AG09319 (cell line): ENCODE measurements at places on chromosomes 6 and 20.

DNA sequence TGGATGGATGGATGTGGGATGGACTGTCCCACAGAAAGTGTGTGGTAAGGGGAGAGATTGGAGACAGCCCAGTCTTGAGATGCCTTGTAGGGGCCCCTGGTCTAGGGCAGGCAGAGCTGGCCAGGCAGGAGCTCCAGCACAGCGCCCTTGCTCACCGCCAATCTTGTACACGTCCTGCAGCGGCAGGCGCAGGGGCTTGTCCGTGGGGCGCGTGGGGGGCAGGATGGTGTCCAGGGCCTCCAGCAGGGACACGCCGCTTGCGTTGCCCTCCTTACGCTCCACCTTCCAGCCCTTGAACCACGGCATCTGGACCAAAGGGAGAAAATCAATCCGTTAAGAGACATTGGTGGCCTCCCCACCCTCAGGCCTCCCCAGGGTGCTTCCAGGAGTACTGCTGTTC is 5.9 kb downstream of the EEF1A2 start:
- DNase-seq = no peak

- no peak for DNase-seq
These were observed 10.8 kb downstream of the RBCK1 start for GRCh38 chr20:418858-419365.

DNA sequence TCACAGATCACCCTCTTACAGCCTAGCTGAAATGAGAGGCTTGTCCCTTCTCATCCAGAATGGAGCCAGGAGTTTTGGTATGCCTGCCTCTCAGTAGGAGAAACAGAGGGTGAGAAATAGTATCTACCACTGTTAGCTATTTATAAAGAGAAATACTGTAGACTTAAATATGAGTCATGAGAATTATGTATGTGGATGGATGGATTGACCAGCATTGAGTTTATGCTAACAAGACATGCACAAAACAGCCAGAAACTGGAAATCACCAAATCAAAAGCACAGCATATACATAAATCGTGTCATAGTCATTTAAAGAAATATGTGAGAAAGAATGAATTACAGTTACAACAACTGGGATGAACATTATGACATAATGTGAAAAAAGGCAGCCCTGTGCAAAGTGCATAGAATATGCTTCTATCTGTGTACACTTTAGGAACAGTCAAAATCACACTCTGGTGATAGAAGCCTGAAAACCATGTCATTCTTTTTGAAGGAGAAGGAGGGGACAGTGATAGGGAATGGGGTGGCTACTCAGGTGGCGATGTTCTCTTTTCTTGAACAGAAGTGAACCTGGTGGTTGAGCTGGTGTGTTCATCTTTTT is 79.8 kb upstream of the KIF25 start:
- no peak for DNase-seq

DNA sequence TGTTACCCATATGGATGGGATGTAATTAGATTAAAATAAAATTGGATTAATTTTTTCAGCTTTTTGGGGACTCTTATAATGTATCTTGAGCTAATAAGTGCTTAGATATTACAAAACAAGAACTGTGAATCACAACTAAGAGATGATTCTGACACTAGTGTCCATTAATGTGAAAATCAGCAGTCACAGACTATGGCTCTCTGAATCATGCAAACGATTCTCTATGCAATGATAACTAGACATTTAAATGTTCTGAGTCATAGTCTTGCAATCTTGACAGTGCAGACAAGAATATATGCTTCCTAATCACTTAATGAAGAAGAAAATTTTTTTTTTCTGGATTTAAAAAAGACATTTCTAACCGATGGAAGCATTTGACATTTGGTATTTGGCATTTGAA is 82.2 kb upstream of the OPRM1 start:
- no peak for DNase-seq

DNA sequence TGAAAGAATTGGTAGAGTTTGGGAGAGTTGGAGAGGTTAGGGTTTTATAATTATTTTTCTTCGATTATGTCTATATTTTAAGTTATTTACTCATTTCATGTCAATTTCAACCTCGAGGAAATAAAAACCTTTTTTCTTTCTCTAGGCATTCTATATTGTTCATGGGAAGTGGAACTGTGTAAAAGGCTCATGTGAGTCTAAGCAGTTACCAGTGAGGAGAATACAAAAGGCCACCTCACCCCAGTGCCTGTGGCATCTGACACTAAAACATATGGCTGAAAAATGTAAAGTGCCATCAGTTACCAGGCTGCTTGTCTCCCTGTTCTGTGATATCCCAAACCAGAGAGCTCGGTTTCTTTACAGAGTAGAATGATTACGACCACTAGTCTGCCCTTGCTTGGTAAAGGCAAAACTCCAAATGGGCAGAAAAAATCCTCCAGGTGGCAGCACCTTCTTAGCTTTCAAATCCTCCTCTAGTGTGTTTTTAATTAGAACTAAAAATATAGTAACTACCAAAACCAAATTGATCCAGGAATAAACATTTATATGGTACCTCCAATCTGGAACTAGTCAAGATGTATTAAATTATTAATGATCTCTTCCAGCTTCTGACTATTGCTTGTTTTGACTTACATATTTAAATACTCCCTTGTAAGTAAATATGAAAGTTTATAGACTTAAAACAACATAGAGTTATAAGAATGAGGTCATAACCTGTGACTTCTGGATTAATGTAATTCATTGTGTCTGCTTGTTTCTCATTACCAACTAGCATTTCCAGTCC is 122.6 kb upstream of the MCHR2 start:
- DNase-seq = peak; percentile 57

DNA sequence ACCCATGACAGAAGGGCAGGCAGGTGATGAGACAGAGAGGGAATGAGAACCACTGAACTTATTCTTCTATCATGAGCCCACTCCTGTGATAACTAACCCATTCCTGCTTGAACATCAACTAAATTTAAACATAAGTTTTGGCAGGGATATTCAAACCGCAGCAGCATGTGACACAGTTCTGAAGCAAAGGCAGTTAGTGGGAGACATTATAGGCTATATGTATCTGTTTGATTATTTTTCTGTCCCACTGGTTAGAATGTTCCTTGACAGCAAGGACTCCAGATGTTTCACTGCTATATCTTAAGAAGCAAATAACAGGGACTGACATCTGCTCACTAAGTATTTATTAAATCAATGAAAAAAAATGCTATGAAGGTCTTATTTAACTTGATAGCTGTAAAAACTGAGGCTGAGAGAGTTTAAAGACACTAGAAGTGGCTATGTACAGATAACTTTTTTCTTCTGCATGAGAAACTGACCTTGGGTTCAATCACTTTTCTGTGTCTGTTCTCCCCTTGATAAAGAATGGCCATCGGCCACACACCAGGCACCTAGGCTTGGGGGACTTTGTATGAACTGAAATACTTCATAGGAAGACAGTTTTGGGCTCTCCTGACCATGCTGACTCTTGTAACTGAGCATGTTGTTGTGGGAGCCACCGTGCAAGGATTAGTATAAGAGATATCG is 90.9 kb downstream of the CEP162 start:
- no peak for DNase-seq

GRCh38 chr6:6191476-6191875 is 129.0 kb downstream of the F13A1 start:
- no peak for DNase-seq

DNA sequence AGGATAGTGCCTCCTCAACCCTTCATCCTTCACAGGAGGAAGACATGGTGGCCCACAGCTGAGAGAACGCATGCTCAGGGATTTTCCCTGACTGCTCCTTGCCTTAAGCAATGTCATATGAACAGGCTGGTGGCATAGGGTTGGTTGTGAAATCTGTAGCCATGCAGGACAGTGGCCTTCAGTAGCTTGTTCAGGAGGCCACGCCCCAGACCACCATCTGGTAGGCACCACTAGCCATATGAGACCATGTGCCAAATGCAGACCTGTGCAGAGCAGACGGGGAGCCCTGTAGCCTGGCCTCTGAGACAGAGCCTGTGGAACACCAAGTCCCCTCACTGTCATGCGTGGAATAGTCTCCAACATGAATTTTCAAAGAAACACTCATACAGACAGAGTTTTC is 76.5 kb downstream of the ADTRP start:
- no peak for DNase-seq

- DNase-seq = no peak
These were observed 438.4 kb upstream of the SPTLC3 start for GRCh38 chr20:12570371-12570770.

DNA sequence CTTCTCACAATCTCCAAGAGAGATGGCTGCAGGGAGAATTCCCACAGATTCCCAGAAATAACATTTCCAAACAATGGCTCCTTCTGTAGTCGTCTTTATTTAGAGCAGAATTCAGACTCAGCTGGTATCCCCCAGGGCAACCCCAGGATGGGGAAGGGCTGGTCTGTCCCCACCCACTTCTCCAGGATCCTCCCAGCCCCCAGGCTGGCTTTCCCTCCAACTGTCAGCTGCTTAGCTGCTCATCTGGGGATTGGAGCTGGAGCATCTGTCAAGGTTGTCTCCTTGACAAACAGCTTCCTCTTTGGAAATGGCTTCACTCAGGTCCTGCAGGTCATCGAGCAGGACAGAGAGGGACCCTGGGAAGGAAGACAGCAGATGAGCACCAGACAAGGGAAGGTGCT is 3.5 kb upstream of the PSORS1C2 start:
- DNase-seq = no peak

DNA sequence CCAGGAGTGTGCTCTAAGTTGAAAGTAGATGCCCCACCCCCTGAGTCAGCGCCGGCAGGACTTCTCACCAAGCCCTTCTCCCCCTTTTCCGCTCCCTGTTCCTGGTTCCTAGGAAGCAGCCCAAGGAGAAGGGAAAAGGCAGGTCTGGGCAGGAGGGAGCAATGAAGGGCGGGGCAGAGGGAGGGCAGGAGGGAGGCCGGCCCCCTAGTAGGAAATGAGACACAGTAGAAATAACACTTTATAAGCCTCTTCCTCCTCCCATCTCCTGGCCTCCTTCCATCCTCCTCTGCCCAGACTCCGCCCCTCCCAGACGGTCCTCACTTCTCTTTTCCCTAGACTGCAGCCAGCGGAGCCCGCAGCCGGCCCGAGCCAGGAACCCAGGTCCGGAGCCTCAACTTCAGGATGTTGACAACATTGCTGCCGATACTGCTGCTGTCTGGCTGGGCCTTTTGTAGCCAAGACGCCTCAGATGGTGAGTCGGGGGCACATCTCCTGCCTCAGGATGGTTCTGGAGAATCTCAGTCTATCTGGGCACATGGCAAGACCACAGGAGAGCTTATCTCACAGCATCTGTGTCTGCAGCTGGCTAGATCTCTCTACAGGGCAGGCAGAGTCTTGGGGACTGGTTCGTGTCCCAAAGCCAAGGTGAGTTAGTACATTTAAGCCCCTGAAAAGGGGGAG is at the start of gene PROCR:
TSS of gene PROCR (plus strand) at position 320 of the 681 bp plus-strand sequence. CDS start at position 403, 83 bp downstream.
- peak; percentile 70 for DNase-seq

GRCh38 chr20:19830211-19830785 is 72.2 kb downstream of the RIN2 start:
- DNase-seq = no peak

- DNase-seq = no peak
These were observed 801 bp downstream of the CCDC28A start for GRCh38 chr6:138774370-138774769.

DNA sequence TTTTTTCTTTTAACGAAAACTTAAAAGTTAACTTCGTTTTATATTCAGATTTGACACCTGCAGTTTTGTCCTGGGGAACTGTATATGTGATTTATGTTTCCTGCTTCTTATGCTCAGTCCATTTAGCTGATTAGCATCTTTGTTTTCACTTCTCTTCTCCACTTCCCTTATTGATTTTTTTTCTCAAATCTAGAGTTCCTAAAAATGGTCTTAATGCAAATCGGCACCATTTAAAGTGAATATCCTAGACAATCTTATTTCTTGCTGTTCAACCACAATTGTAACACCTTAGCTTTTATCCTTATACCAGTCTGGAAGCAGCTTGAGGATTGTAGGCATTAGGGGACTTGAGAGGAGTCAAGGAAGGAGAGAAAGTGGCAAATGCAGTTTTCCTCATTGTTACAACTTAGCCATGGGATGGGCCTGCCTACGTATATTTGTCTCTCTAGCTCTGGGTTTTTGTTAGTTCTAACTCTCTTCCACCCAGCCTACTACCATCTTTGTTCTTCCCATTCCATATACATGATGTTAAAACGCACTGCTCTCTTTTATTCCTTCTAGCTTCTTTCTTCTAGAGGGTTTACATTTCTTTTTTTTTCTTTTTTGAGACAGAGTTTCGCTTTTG is 8.5 kb downstream of the QRSL1 start:
- DNase-seq = no peak

GRCh38 chr20:44584162-44584561 is 1.8 kb downstream of the PKIG start:
- DNase-seq = no peak

DNA sequence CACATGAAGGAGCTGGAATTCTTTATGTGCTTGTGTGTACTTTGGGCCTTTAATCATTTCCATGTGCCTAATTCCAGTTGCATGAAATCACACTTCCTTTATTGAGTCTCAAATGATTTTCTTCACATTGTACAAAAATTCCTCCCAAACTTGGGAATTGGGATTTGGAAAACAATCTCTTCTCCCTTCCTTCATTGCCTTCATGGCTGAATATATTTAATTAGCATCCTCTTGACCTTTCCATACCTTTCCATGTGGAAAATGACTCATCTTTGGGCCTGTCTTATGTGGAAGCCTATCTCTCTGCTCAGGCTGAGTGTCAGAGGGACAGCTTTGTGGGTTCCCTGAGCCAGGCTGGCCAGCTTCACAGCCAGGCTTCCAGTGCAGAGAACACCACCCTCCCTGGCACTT is 33.0 kb upstream of the CDH4 start:
- DNase-seq = peak; percentile 19

DNA sequence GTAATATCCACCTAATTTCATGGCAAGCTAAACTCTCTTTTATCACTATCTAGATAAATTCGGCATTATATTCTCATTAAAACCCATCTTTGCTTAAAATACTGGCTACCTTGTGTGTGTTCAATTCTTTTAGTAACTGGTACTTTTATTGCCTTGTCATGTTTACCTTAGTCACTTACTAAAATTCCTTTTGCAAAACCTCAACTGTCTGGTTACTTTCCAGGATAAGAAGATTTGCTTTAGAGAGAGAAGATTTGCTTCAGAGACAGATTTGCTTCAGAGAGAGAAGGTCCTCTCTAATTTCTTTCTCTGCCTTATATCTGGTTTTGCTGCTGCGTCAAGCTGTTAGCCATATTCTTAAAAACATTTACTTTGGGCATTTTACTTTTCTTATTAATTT is 151.5 kb upstream of the MLIP start:
- no peak for DNase-seq

- no peak for DNase-seq
These were observed 188.7 kb upstream of the CEP162 start for GRCh38 chr6:84416043-84416657.

DNA sequence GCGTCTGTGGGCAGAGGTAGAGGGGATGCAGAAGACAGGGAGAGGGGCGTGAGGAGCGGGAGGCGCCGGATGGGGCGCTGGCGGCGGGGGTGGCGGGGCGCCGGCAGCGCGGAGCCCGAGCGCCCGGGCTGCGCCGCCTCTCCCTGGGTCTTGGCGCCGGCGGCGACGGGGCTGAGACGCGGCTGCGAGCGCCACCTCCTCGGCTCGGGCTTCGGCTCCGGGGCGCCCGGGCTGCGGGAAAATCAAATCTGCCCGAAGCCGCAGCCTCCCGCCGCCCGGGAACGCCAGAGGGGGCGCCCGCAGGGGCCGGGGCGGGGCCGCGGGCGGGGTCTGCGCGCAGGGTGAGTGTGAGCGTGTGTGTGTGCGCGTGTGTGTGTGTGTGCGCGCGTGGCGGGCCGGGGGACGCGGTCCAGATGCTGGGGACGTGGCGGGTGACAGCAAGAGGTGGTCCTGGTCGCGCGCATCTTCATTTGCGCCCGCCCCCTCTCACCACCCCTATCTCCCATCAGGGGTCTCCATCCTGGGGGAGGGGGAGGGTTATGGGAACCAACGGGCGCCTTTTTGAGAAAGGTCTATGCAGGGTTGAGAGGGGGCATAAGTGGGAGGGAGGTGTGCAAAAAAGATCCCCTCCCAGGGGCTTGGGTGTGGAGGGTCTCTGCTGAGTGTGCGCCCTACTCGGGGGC is 646 bp upstream of the CPNE5 start:
- DNase-seq = no peak
